ENCODE measurements at places on chromosomes 5 and 9.

- no peak for DNase-seq
Measured at GRCh38 chr9:125990793-125991220, 243.6 kb downstream of the PBX3 start.

DNA sequence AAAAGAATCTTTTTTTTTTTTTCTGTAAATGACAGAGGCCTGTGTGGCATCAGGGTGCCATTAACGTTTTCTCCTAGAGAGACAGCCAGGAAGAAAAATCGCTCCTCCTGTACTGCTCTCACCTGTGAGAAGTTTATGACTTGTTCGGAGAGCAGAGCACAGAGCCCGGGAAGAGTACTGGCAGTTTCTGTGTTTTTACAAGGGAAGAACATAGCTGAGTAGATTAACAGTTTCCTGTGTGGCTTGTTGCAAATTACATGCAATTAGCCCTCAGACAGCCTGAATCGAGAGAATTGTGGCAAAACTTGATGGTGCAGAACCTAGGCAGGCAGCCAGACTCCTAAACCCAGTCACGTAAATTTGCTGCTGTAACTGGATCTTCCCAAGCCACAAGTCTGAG, 32.1 kb downstream of the PRKACG start:
- no peak for DNase-seq

GRCh38 chr5:1293416-1294205, 1.3 kb downstream of the TERT start:
- no peak for DNase-seq

GRCh38 chr5:55039843-55040242, 15.8 kb downstream of the GZMK start:
- DNase-seq = no peak

DNA sequence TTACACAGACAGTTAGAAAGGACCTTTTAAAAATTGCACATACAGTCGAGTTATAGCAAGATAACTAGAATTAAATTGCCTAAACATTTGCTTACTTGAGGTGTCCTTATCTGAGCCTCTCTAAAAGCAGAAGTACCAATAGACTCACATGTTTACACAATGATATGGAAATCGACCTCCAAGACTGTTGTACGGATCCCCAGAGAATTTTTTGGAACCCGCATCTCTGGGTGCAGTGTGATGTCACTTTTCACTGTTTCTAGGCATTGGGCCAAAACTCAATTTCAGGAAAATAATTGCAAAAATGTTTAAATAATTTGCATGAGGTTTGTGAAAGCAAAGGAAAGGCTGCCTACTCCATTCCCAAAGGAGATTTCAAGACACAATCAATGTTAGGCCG, 63.1 kb upstream of the ATG10 start:
- no peak for DNase-seq

DNA sequence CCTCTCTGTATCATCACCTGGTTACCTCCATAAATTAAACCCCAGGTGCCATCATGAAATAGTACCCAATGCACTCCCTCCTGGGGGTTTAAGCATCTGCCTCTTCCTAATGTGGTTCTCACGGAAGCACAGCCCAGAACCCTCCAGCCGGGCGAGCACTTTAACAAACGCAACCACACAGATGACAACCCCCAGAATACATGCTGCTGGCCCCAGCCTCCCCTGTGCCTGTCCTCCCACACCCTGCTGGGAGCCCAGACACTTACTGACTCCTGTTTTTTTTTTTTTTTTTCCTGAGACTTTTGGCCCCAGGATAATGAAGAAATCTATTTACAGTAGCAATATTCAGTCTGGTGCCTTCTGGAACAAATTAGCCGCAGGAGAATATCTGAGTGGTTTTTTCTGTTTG, 50.0 kb upstream of the COL5A1 start:
- no peak for DNase-seq

DNA sequence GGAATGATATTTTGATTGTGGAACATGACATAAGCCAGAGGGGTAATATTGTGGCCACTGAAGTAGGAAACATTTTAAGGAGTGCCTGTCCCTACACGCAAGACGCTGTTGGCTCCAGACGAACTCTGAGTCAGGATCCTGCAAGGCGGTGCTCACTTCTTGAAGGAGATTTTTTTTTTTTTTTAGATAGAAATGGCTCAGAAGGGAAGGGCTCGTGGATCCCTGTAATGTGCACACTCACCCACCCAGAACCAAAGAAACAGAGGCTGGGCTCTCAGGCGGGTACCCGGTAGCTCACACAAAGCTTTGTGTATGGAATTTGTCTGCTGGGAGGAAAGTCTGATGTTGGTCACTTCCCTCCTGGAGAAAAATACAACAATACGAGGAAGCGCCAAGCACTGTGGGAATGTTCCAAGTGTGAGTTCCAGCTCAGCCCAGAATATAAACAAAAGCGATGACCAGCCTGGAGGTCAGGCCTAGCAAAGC, 25.7 kb downstream of the RAPGEF1 start:
- no peak for DNase-seq

- DNase-seq = no peak
Measured at GRCh38 chr5:135244620-135245021, 154.4 kb downstream of the MACROH2A1 start.

DNA sequence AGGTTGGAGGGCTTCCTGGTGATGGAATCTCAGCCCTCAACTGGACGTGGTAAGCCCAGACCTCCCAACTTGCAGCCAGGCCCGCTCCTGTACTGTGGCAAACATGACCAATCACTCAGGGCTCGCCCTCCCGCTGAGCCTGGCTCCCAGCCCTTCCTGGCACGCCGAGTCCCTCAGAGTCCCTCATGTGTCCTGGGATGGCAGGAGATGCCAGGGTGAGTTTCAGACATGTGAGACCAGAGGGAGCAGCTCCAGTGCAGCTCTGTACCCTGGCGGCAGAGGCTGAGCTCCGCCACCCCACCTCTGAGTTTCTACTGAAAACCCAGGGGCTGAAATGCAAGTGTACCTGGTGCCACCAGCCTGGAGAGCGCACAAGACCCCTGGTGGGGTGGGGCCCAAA, 42.0 kb upstream of the RXRA start:
- DNase-seq = no peak

DNA sequence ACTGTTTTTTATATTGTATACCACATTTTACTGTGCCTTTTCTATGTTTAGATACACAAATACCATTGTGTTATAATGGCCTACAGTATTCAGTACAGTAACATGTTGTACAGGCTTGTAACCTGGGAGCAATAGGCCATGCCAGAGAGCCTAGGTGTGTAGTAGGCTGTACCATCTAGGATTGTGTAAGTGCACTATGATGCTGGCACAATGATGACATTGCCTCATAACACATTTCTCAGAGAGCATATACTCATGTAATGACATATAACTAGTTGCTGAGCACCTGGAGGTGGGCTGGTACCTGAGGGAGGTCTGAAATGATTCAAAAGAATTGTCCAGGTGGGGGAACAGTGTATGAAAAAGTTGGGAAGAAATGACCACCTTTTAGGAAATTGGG, 13.9 kb downstream of the TTC39B start:
- no peak for DNase-seq

GRCh38 chr9:111897601-111898137, 1.1 kb downstream of the UGCG start:
- no peak for DNase-seq

DNA sequence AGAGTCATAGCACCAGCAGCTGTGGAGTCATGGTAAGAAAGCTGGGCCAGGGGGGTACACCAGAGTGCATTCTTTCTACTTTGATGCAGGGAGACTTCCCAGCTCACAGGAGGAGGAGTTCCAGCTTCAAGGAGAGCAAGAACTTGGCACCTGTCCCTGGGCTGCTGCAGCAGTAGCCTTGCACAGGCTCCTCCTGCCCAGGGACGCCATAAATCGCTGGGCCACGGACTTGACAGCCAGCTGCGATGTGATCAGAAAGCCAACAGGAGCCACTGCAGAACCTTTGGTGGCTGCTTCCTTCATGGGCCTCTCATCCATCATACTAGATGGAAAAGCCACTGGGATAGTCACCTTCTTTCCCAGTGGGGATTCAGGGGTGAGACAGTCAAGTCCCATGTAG, 234.7 kb downstream of the NMUR2 start:
- no peak for DNase-seq

DNA sequence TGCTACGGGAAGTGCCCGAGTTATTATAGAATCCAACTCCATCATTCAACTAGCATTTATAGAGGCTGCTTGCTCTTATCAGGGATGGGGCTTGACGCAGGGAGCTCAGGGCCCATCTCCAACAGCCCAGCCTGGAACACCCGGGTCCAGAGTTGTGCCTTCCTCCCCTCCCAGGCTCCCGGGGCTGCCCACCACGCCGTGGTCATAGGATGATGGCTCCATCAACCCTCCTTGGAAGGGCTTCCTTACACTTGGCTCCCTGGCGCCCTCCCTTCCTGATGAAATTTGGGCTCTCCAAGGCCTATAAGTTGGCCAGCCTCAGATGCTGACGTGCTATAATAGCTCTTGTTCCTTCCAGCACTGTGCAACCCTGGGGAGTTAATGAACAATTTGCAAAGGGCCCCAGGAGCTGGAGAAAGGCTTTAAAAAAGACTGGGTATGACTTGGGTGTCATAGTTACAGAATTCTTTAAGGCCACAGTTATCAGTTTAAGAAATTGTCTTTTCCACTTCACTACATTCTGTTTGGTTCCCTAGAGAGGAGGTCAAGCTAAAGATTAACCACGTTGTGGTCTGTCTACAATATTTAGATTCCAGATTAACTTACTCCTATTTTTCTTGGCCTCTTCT, 42.5 kb upstream of the GADD45G start:
- no peak for DNase-seq

- DNase-seq = no peak
Measured at GRCh38 chr5:59789197-59789596, 104.3 kb downstream of the PDE4D start.

DNA sequence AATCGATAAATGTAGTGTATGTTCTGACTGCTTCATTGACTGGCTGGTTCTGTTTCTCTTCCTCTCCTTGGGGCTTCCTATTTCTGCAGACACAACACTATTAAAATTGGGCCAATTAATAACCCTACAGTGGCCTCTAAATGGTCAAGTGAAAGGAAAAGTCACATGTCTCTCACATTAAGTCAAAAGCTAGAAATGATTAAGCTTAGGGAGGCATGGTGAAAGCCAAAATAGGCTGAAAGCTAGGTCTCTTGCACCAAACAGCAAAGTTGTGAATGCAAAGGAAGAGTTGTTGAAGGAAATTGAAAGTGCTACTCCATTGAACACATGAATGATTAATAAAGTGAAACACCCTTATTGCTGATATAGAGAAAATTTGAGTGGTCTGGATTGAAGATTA, 58.2 kb downstream of the CCNH start:
- no peak for DNase-seq

DNA sequence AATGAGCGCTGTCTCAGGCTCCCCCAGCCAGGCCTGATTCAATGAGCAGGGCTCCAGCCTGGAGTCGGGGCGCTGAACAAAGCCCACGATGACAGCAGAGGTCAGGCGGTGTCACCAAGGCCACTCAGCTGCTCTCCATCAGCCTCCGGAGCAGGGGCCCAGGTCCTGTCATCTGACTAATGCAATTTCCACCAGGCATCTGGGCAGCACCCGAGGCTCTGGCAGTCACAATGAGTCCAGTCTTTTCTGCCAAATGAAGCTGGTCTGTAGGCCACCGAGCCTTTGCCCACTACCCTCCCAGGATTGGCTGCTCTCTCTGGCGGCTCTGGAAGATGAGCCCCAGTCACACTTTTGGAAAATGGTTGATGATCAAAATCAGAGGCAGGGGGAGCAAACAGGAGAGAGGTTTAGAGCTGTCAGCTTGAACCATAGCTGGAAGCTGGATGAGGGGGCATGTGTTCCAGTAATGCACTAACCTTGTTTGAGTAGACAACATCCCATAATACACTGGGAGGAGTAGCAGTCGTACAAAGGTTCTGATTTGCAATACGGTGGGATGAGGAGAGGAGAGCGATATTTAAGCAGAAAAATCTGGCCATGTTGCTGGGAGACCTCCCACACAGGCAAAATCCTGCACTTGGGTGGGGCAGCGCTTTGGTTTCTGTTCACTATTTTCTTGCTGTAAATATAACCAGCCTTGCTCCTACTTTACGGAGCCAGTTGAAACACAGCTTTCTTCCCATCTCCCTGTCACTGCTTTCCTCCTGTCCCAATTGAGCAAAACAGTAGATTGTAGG, 306.4 kb upstream of the PANK3 start:
- no peak for DNase-seq

DNA sequence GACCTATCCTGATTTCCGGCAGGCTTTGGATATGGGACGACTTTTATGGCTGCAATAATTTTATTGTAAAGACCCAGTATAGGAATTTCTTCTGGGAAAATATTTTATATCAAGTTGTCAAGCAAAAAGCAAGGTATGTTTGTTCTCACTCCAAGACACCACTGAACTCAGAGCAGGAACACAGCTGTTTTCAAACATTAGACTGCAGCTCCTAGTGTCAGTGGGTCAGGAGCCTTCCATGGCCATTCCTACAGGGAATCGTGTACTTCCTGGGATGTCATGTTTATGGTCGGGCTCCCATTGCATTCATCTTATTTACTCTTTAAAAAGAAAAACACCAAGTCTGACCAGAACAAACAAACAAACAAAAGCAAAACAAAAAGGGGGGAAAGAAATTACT, 225.3 kb downstream of the TSSK1B start:
- DNase-seq = no peak

DNA sequence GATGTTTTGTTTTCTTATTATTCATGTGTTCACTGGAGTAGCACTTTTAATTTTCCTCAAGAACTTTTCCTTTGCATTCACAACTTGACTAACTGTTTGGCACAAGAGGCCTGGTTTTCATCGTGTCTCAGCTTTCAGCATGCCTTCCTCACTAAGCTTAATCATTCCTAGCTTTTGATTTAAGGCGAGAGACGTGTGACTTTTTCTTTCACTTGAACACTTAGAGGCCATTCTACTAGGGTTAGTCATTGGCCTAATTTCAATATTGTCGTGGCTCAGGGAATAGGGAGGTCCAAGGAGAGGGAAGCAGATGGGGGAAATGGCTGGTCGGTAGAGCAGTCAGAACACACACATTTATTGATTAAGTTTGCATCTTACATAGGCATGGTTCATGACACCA, 94.0 kb downstream of the ZNF462 start:
- no peak for DNase-seq

DNA sequence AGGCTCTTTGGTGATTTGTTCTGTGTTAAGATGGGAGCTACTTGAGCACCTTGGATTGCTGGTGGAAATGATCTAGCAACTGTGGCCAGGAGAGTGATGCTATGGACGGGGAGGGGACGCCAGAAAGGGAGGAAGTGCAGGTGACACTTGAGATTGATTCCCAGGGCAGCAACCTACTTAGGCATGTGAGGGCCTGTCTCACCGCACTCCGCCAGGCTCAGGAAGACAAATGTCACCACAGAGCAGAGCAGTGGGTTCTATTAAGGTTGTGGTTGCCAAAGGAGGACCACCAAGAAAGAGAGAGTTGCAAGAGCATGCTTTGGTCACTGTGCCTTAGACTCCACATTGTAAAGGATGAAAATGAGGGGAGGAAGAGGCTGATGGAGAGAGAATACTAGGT, 404.3 kb downstream of the IRX1 start:
- DNase-seq = no peak

Data from GM18507 (cell line).